Mammary epithelial cell (primary cell): ENCODE measurements at places on chromosomes 2 and 18.

DNA sequence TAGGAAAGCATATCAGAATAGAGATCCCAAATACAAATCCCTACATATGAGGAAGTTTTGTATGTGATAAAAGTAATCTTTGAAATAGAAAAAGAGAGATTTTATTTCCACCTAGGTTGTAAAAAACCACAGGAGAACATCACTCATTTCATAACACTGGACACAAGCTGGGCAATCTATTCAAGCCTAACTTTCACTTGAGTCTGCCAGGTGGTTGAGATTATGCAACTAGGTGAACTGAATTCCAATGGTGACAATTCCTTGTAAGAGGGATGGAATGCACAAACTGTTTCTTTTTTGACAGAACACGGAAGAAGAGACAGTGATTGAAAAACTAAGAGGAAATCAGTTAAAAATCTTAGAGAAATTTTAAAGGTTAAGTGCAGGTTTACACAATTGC is 619.6 kb upstream of the TMEFF2 start:
- DNase-seq: no peak

GRCh38 chr18:54776282-54776977 is 51.8 kb upstream of the RAB27B start:
- peak; percentile 99 for DNase-seq

DNA sequence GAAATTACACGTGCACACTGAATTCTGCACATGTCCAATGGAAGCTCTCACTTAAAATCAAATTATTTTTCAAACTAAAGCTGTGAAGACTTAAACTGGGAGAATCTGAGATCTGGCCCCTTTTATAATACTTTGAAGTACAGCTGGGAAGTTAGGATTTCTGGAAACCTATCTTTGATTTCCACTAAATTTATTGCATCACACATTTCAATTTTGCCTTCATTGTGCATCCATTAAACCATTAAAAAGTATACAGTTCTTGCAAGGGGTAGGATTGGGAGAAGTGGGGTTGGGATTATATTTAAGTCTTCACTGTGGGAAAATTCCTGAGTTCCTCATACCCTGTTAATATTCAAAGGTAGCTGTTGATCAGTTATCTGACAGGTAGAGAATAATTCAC is 1229.6 kb upstream of the ZEB2 start:
- no peak for DNase-seq

DNA sequence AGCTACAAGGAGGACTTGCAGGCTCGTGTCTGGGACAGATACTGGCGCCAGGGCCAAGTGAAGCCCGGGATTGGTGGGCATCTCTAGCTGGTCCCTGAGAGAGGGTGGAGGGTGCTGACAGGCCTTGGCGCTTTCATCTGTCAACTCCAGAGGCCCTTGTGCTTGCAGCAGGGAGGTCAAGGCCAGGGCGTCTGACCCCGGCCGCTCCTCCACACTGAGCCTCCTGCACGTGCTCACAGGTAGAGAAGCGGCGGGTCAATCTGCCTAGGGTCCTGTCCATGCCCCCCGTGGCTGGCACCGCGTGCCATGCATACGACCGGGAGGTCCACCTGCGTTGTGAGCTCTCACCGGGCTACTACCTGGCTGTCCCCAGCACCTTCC is 9.5 kb downstream of the CAPN10 start:
- DNase-seq: no peak

GRCh38 chr18:9237981-9238380 is 96.6 kb upstream of the TWSG1 start:
- DNase-seq: no peak

DNA sequence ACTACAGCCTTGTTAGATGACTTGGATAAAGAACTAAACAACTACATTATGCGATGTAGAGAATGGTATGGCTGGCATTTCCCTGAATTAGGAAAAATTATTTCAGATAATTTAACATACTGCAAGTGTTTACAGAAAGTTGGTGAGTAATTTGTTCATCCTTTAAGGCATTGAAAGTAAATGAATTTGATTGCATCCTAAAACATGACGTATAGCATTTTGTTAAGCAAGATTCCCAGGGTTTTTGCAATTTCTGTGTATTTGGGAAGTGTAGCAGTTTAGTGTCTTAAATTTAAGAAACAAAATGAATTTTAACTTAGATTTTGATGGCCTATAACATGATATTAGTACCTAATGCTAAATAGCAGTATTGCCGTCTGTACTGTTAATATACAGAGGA is 24.8 kb downstream of the NOP58 start:
- DNase-seq: no peak

- DNase-seq: no peak
Measured at GRCh38 chr18:75129717-75130477, 79.0 kb downstream of the PTGR3 start.

DNA sequence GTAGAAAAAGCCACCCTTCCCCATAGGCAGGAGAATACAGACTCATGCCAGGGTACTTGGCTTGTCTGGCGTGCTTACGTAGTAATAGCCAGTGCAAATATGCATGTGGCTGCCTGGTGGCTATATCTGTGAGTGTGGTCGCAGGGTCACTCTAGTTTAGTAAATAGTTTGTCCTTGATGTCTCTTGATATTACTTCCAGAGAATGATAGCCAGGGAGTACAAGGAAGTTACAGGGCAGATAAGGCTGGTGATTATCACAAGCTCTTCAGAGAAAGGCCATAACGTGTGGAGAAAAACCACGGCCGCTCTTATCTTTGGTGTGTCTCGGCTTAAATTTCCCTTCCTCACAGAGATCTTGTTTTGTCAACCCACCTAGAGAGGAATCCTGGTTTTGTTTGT is 54.3 kb upstream of the SLC39A10 start:
- DNase-seq: no peak

GRCh38 chr18:75677696-75678455 is 250.4 kb upstream of the SMIM21 start:
- no peak for DNase-seq

DNA sequence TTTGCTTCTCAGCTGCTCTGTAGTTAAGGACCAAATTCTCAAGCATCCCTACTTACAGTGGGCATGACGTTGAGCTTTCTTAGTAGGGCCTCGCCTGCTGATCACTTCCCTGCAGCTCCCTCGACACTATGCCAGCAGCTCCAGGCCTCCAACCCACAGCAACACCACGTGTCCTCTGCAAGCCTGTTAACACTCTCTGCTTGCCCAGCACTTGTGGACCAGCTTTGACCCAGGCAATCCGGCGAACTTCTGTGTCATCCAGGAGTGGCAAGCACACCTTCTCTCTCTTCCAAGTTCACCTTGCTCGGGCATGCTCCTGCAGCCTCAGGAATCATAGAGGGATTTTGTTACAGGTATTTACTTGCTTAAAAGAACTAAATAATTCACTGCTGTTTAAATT is 138.6 kb upstream of the FHL2 start:
- DNase-seq: peak; percentile 73

GRCh38 chr2:136025057-136025973 is 39.9 kb upstream of the DARS1 start:
- DNase-seq: no peak

DNA sequence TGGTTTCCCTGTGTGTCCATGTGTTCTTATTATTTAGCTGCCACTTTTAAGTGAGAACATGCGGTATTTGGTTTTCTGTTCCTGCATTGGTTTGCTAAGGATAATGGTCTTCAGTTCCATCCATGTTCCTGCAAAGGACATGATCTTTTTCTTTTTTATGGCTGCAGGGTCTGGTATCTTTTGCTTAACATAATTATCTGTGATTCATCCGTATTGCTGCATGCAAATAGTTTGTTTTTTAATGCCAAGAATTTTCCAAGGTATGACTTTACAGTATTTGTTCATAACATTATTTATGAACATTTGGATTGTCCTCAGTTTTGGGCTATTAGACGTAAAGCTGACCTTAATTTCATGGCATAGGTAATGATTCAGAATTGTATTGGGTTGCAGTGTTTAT is 17.8 kb downstream of the GIGYF2 start:
- no peak for DNase-seq

GRCh38 chr2:223019987-223020717 is 31.8 kb upstream of the KCNE4 start:
- no peak for DNase-seq

- peak; percentile 80 for DNase-seq
Measured at GRCh38 chr2:197615016-197615652, 60.3 kb downstream of the RFTN2 start.

GRCh38 chr18:43031169-43031568 is 84.3 kb downstream of the RIT2 start:
- no peak for DNase-seq

DNA sequence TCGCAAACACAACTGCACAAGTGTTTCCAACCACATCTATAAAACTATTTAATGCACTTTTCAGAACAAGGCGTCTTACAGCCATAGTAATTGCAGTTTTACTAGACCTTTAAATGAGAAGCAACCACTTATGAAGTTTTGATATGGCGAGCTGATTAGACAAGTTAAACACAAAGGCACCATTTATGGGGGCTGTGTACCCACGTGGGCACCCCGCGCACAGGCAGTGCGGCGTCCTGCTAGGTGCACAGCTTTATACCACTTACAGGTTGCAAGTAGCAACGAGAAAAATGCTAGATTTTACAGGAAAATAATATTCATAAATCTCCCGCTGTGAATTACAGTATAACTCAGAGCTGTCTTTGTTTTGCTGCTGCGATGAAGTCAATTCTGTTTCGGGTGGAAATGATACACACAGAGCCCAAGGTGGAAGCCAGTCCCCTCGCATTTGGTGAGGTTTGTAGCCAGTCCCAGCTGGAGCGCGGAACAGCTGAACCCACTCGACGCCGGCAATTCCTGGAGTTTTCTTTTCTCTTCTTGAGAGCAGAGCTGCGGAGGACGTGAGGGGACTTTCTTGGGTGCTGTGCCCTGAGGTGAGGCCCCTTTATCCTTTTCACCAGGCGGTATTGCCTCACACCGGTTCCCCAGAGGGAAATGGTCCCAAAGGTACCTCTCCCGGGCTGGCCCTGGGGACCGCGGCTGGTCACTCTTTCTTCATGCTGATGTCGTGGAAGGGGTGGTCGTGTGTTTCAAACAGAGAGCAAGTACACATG is 76.7 kb downstream of the PTGR3 start:
- DNase-seq: no peak

GRCh38 chr2:179129574-179130238 is 79.8 kb upstream of the CCDC141 start:
- no peak for DNase-seq

- no peak for DNase-seq
Measured at GRCh38 chr2:236686561-236686960, 116.9 kb downstream of the ACKR3 start.

- peak; percentile 44 for DNase-seq
Measured at GRCh38 chr2:129191530-129191929, 787.9 kb upstream of the RAB6C start.

- DNase-seq: peak; percentile 77
Measured at GRCh38 chr2:120791962-120792297, 56.3 kb downstream of the GLI2 start.

- no peak for DNase-seq
Measured at GRCh38 chr2:118672571-118673158, 174.8 kb downstream of the EN1 start.

GRCh38 chr18:68298330-68298729 is 416.6 kb downstream of the TMX3 start:
- no peak for DNase-seq

- DNase-seq: no peak
Measured at GRCh38 chr2:231184319-231184718, 14.1 kb upstream of the ARMC9 start.

DNA sequence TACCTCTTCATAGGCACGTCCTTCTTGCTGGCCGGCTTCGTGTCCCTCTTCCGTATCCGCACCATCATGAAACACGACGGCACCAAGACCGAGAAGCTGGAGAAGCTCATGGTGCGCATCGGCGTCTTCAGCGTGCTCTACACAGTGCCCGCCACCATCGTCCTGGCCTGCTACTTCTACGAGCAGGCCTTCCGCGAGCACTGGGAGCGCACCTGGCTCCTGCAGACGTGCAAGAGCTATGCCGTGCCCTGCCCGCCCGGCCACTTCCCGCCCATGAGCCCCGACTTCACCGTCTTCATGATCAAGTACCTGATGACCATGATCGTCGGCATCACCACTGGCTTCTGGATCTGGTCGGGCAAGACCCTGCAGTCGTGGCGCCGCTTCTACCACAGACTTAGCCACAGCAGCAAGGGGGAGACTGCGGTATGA is 2.3 kb downstream of the FZD7 start:
- peak; percentile 52 for DNase-seq

DNA sequence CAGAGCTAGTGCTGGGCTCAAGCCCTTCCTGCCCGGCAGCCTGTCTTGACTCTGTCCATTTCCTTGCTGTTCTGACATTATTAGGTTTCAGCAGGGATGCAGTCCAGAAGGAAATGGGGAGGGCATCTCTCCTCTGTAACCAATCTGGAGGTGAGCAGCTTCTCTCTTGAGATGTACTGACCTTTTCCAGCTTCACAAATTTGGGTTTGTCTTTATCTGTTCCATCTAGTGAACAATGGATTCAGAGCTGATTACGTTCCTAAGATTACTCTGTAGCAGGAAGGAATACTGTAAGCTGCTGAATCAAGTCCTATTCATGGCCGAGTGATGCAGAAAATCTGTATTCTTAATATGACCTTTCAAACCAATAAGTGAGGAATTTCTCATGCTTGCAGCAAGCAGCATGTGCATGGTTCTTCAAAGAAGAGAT is 11.0 kb downstream of the PLA2R1 start:
- DNase-seq: no peak

GRCh38 chr2:1625281-1626001 is 118.9 kb downstream of the PXDN start:
- peak; percentile 100 for DNase-seq

DNA sequence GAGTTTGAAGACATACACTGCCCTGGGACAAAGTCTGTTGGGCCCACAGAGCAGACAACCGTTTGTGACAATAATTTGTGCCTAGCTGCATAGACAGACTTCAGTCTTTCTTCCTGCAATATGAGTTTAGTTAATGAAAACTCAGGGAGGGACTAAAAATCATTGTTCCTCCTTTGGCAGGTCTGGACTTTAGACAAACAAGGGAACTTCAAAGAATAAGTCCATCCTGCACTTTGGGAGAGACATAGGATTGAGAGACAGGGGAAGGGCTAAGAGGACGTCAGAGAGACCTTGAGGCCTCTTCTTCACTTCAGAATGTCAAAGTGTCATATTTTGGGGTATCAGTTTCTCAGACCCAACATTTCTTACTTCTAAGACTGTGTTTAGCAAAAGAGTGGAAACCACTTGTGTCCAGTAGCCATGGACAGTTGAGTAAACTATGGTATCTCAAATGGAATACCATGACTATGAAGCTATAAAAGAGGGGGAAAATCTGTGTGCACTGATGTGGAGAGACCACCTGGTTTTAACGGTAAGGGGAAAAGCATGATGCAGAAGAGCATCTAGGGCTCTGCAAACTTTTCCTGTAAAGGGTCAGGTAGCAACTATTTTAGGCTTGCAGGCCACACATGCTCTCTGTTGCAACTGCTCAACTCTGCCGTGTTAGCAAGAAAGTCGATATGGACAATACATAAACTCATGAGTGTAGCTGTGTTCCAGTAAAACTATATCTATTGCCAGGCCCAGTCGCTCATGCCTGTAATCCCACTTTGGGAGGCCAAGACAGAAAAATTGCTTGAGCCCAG is 217.8 kb upstream of the SH3BP4 start:
- DNase-seq: no peak

- peak; percentile 8 for DNase-seq
Measured at GRCh38 chr2:179393481-179393880, 128.8 kb upstream of the SESTD1 start.
